ENCODE measurements at places on chromosomes 12 and 14.

GRCh38 chr12:57724936-57725740, 13.4 kb downstream of the AGAP2 start:
- DNase-seq = no peak

DNA sequence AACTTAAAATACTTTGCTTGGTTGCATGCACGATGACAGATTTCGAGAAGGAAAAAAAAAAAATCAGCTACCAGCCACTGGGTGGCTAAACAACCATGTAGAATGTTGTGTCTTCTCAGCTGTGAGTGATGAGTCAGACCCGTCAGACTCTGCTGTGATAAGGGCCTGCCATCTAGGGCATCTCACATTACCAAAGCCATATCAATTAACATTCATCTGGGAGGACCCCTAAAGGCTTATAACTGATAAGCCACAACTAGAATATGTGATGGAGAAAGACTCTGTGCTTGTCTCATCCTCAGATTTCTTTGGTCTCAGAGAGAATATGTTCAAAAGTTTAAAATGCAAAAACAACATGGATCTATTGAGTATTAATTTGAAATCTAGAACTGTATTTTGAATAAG, 111.5 kb downstream of the PAX9 start:
- DNase-seq = no peak

DNA sequence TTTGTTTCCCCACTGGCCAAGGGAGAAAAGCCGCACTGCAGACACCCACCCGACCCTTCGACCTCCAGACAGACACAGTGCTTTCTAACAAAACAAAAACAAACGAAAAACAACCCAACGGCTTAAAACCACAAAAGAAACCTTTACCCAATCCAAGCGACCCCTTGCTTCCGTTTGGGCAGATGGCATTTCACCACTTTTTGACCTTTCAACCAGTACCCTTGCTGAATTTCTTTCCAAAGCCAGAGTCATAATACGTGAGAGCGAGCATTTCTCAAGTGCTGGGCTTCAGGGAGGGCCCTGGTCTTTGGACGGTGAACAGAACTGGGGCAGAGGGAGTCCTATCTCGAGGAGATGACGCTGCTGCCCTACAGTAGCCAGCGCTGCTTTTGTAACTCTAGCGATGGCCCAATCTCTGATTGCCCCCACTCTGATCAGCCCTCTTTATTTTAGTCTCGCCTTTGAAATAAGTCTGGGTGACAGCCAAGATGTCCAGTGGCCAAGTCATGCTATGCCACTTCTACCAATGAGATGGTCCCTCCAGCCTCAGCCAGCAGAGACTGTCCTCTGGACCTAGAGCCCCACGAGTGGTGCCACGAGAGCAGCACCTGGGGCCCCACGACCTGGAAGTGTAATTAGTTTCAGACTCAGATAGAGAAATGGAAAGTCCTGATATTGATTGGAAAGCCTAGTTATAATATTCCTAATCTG, 21.9 kb upstream of the ADIPOR2 start:
- no peak for DNase-seq

GRCh38 chr12:122159882-122160281, 14.1 kb downstream of the IL31 start:
- DNase-seq = no peak

- no peak for DNase-seq
Measured at GRCh38 chr14:93544212-93544611, 113.5 kb downstream of the UNC79 start.

DNA sequence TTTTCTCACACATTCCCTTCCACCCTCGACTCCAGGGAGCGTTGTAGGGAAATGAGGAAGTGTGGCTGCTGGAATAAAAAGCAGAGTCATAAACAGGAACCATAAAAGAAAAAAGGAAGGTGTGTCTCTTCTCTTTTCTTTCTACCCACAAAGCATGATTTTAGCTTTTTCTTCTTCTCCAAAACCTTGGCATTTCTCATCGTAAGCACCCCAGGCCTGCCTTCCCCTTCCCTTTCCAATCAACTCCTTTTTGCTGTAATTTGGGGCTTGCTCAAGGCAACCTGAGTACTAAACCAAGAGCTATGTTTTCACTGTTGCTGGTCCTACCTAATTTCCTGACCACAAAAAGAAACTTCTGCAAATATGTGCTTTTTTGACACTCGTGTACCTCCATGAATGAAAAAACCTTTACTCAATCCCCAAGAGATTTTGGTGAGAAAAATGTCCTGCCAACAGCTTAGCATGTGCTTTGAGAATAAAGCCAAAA, 9.2 kb downstream of the PLBD1 start:
- no peak for DNase-seq

DNA sequence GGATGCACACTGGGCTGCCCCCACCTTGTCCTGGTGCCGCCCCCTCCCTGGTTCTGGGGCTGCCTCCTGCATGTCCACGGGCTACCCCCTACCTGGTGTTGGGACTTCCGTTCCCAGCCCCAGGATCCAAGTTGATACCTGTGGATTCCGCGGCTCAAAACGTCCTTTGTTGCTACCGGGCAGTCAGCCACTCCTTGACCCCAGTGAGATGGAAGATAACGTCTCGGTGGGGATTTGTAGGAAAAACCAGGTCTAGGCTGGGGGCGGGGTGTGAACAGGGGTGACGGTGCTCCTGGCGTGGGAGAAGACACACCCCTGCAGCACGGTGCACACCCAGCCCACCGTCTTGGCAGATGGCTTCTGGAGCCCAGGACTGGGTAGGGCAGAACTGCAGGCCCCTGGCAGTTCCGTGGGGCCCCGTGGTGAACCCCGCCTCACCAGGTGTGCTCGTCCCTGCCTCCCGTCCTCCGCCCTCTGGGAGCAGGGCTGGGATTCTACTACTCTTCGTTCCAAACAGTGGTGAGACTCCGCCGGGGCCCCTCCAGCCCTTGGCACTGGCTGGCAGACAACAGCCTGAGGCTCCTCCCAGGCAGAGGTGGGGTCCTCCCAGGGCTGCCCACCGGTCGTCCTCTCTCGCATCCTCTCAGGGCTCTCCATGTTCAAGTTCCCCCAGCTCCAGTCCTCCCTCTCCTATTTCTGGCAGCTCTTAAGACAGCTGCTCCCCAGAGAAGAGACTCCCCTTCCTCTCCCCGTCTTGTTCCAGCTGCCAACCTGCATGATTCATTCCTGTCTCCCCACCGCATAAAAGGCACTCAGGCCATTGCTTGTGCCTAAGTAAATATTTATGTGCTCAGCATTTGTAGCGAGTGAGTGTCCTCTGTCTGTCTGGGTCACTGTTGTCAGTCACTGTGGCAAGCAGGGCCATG, 75.5 kb downstream of the FBXL14 start:
- DNase-seq = peak; percentile 59

GRCh38 chr14:79248126-79248525, 963.2 kb downstream of the DIO2 start:
- no peak for DNase-seq

GRCh38 chr14:70711451-70711850, 69.7 kb downstream of the TTC9 start:
- no peak for DNase-seq

DNA sequence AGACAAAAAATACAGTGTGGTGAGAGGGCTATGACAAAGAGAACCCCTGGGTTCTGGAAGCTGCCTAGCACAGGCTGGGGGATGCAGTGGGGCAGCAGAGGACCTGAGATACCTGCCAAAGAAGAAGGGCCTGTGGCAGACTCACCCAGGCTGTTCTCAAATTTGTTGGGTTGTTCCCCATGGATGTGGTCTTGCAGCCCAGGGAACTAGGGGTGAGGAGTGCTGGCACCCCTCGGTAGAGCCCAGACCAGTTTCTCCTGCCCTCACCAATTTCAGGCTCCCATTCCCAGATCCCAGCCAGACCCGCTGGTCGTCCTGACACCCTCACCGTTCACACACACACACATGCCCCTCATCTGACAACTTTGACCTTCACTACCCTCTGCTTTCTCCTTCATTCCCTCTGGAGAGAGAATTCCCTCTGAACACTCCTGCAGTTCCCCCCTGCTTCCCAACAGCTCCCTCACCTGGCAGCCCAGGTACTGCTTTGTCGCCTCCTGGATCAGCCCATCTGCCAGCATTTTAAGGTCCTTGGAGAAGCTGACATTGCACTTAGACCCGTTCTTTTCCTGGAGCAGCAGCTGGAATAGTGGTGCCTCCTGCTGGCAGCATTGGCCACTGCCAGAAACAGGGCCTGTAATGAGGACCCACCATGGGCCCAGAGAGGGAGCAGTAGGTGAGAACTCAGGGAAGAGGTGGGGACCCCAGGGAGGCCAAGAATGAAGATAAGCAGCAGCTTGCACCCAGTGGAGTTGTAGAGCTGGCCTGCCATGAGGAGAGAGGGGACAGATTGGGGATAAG, 5.9 kb upstream of the GDF11 start:
- DNase-seq = peak; percentile 70

GRCh38 chr12:24424376-24424775, 474.9 kb upstream of the SOX5 start:
- no peak for DNase-seq

- DNase-seq = no peak
Measured at GRCh38 chr12:46260913-46261476, 7.8 kb downstream of the SLC38A1 start.

GRCh38 chr12:113149361-113150150, at the start of gene CFAP73:
CFAP73 (plus strand) TSS chr12:113149724; CDS start chr12:113149858, 134 bp downstream.
- DNase-seq = peak; percentile 66

DNA sequence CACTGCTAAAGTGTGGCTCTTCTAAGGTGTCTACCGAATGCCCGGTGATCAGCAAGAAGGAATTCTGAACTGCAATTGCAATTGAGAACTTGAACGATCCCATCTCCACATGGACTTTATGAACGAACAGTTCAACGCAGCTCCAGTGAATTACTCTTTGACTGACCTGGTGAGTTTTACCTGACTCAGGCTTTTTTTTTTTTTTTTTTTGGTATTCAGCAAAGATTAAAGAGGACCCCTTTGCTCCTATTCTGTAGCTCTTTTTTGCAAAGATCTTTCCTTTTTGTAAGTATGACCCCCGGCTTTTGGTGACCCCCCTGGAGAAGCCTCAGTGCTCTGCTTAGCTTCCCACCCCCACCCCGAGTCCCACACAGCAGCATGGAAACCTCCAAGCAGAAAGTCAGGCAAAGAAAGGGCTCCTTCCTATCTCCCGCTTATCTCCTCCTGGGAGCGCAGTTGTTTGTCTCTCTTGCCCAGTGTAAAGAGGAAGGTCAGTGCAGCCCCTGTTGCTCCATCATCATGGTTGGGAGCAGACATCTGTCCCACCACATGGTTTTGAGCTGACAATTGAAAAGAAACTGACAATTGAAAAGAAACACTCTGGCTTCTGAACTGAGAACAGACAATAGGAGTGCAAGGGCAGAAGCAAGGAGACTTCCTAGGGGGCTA, 72.1 kb upstream of the DIO3 start:
- no peak for DNase-seq

DNA sequence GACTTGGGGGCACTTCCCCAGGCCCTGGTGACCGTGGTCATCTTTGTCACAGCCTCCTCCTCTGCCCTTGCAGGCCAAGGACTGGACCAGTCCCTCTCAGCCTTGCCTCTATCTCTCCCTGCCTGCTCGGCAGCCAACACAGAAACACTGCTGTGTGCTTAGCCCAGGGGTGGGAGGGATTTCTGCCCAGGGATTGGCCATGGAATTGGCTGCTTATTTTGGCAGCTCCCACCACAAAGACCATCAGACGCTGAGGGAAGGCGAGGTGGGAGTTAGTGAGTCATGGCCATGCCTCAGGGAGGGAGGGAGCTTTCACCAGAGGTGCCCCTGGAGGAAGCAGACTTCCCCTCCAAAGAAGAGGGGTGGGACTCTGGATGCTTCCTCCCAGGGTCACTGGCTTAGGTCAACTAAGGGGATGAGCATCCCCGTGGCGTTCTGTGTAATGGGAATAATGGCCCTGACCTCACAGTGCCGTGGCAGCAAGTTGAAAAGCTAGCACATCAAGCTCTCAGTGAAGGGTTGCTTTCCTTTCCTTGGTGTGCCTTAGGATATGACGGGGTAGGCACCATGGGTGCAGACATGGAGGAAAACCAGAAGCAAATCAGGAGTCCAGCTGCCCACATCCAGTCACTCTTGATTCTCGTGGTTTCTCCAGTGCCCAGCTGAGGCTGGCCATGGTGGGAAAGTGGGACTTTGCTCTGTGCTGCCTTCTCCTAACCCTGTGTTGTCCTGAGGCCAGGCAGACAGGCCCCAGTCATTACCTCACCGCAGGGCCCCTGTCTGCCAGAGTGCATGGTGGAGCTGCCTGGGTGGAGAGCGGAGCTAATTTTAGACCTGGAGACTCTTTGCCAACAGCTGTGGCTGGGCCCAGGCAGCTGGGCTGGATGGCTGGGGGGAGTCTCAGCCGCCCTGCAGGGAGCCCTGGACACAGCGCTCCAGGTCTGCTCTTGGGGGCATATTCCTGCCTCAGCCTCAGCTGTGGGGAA, 21.4 kb downstream of the B4GALNT3 start:
- DNase-seq = peak; percentile 16

DNA sequence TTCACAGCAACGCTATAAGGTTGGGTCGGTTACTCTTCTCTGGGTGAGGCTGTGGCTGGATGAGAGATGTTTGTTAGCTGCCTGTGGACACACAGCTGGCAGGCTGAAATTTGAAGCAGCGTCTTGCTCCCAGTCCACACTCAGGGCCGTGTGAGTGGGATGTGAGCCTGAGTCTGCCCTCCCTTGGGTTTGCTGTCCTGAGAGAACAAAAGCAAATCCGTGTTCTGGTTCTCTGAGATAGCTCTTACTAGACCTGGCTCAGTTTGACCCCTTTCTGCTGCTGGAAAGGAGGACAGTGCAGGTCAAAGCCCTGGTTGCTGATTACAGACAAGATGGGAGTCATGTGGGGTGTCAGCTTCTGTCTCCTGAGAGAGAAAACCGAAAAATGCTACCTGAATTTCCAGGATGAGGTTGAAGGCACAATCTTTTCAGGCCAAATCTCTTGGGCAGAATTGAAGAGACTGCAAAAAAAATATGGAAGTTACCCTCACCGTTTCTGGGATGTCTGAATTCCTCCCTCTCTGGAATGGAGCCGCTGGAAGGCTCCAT, 270.8 kb downstream of the ZFP36L1 start:
- DNase-seq = no peak

DNA sequence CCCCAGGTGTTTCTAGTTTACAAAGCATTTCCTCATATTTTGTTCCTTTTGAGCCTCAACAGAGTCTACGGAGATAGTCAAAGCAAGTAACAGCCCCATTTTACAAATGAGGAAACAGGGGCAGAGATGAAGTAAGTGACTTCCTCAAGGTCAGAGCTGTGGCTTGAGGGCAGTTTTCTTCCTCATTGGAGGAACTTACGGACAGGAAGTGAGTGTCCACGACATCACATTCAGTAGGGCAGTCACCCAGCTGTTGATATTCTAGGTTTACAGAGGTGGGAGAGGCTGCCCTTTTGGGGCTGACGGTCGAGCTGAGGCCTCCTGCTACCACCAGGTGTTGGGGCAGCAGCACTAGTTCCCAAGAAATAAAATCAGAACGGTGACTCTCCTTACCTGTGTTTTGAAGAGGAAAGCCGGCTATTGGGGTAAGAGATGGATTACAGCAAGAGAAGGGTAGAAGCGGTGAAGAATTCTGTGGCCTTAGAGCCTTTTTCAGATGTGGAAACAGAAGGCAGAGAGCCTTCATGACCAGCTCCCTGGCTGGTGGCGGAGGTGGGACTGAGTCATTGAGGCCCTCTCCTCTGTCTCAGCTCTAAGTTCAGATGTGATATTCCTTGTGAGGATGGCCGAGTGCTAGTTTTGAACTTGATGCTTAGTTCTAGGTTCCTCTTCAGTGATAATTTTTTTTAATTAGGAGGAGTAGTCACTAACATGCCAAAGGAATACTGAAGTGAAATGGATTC, 41.7 kb downstream of the SUSD6 start:
- no peak for DNase-seq

GRCh38 chr12:113174461-113175384, 10.6 kb downstream of the DDX54 start:
- peak; percentile 18 for DNase-seq

All from NCI-H187 (cell line).